ENCODE measurements at places on chromosomes 1 and 21.
A peak's percentile ranks its signal among the peaks of the same experiment; 100 is the strongest.

GRCh38 chr1:175197531-175197930 lies 5.0 kb upstream of the KIAA0040 start:
- DNase-seq = no peak

GRCh38 chr21:33510826-33511225 lies 19.3 kb upstream of the DNAJC28 start:
- no peak for DNase-seq

DNA sequence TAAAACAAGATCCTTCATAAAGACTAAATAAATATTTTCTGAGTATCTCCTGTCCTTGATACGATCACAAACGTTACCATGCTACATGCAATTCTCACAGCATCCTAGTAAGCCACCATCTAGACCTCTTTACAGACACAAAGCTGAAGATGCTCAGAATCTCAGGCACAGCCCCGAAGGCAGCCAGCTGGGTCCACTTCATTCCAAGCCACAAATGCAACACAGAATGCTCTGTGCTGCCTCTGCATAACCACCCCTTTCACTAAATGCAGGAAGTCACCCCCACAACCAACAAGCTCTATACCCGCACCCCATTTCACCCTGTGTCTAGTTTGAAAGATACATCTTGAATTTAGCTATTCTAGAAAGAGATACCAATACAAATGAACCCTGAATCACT lies 12.9 kb downstream of the RCAN1 start:
- DNase-seq = no peak

- no peak for DNase-seq
Observed at GRCh38 chr1:66168467-66168887, 365.5 kb upstream of the SGIP1 start.

DNA sequence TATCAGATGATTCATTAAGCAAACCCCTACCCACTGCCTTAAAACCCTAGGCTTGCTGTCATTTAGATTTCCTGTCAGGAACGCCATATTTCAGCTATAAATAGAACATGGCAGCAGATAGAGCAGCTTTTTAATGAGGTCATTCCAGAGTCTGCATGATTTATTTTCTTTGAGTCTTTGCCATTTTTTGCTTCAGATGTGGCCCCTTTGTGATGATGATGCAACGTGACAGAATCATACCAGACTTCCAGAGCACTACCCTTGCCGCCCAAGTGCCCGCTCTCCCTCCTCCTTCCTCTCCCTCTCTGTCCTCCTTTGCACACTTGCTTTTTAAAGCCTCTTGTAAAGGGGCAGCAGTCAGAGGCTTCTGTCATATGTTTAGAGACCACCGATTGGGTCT lies 55.5 kb upstream of the TRIM67 start:
- DNase-seq = no peak

- no peak for DNase-seq
Observed at GRCh38 chr1:203638950-203639349, 12.3 kb downstream of the ATP2B4 start.

- no peak for DNase-seq
Observed at GRCh38 chr1:84855168-84855567, 37.8 kb downstream of the LPAR3 start.

DNA sequence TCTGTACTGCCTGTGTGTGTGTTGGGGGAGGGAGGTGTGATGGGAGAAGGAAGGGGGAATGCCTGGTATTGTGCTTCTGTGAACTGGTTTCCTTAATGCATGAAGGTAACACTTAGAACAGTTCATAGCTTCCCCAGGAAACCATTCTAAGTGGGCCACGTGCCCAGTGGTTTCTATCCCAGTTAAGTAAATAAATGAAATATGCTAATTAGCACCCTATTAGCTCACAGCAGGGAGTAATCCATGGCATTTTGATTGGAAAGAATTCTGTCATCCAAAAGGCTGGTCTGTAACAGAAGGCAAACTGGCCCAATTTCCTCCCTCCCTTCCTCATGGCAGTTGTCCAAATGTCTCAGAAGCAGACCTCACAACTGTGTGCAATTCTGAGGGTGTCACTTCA lies 199.3 kb downstream of the TTLL7 start:
- DNase-seq = no peak

- DNase-seq = no peak
Observed at GRCh38 chr1:20320704-20321103, 30.0 kb downstream of the VWA5B1 start.

- DNase-seq = no peak
Observed at GRCh38 chr1:48121955-48122354, 100.6 kb upstream of the SLC5A9 start.

- no peak for DNase-seq
Observed at GRCh38 chr1:164922585-164922984, 363.6 kb downstream of the PBX1 start.

DNA sequence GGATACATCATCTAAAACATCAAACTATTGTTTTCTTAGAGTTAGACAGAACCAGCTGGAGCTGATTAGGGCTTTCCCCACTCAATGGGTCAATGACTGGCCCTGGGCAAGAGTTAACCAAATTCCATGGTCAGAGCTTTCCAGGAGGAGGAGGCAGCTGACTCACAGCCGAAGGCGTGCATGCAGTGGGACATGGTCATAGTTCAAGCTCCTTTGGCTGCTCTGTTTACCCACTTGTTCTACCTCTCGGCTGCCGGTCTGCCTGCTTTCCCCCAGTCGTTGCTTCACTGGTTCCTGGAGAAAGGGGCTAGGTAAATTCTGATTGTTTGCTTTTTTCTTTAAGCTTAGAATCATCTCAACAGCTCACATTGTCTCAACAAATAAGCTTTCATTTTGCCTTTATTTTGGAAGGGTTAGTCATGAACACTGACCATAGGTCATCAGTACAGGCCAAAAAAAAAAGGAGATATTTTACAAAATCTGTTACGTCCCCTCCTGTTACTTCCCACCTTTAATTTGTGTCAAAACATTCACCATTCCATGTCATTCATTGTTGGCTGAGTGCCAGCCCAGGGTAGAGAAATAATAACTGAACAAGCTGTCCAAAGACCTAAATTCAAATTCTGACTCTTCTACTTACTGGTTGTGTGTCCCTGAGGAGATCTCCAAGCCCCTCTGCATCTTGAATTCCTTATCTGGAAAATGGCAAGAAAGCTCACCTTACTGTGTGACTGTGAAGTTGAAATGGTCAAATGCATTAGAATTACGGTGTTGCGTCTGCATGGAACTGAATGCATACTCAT lies 12.0 kb downstream of the MAB21L3 start:
- DNase-seq = peak; percentile 45

- no peak for DNase-seq
Observed at GRCh38 chr21:45282283-45283034, 5.2 kb downstream of the POFUT2 start.

GRCh38 chr1:107997866-107998265 lies 32.9 kb upstream of the VAV3 start:
- DNase-seq = no peak

DNA sequence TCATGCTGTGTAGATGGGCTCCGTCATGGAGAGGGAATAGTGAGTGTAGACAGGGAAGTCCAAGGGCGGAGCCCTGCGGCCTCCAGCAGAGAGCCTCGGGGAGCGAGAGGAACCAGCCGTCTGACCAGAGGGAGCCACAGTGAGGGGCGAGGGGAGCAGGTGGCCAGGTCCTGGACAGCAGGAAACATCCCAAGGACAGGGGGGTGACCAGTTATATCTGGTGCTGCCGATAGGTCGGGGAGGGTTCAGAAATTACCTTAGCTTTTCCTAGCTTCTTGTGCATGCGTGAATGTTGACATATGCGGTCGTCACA lies 46.5 kb downstream of the TRAPPC10 start:
- DNase-seq = no peak

DNA sequence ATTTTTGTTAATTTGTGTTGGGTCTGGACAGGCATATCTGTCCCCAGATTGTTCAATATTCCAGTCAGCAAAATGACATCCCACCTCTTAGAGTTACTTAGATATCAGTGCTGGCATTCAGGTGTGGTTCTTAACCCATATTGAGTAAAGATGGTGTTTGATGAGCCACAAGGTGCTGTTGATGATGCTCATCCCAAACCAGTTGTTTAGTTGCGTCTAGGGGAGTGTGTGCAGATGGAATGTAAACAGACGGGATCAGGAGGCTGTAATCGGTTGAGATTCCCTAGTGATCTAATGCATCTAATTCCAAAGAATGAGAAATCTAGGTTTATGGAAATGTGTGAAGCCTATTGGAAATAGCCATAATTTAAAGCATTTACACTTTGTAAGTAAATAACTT lies 1.1 kb downstream of the HOOK1 start:
- DNase-seq = no peak

DNA sequence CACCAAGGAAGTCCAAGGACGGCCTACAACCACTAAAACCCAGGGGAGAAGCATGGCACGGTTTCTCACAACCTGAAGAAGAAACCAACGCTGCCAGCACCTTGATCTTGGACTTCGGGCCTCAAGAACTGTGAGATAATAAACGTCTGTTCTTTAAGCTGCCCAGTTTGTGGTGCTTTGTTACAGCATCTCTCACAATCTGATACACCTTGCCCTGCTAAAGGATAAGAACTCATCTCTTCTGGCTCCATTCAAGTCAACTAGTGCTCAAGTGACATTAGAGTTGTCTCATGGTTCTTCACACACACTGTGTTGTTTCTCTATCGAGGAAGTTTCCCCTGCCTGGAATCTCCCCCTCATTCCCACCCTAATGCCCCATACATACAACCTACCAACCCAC lies 314.4 kb upstream of the RUNX1 start:
- no peak for DNase-seq

DNA sequence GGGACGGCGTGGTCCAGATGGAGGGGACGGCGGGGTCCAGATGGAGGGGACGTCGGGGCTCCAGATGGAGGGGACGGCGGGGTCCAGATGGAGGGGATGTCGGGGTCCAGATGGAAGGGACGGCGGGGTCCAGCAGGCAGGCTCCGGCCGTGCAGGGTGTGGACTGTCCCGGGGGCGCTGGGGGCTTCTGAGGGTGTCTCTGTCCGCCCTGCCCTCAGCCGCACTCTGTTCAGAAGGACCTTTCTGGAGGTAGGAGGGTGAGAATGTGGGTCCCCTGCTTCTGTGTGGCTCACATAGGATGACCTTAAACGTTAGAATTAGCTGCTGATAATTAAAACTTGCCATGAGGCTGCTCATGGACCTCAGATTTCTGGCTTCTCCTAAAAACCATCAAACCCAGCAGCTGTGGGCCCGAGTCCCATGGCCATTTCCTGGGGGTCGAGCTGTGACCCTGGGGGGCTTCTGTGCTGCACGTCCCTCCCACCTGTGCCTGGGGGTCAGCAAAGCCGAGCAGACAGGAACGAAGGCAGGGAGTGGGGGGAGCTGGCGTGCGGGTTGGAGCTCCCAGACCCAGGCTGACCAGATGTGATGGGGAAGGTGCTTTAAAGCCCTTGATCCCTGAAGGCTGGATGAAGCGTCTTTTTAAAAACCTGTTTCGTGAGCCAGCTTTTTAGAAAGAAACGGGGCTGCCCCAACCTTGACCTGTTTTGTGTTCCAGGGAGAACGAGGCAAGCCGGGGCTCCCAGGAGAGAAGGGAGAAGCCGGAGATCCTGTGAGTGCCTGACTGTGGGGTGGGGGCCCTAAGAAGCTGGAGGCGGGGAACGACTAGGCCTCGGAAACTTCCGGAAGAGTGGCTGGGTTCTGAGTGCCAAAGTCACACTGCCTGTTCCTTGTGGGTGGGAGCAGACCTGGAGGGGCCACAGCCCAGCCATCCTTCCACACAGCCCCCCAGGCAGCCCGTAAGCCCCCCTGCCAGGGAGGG lies 7.1 kb downstream of the COL6A1 start:
- DNase-seq = no peak

DNA sequence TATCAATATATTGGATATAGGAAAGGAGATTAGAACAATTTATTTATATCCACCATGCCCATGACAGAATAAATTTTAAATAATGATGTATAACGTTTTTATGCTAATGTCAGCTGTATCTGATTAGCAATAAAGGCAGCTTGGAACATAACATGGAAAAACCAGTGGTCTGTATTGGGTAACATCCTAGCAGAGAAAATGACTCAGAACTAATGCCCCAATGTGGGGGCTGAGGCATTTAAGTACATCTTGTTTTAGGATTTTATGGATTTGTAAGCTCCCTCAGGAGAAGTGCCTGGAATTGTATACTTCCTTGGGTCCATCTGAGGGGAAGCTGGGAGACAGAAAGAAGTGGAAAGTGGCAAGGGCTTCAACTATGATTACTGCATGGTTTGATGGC lies 82.3 kb downstream of the HMCN1 start:
- no peak for DNase-seq

DNA sequence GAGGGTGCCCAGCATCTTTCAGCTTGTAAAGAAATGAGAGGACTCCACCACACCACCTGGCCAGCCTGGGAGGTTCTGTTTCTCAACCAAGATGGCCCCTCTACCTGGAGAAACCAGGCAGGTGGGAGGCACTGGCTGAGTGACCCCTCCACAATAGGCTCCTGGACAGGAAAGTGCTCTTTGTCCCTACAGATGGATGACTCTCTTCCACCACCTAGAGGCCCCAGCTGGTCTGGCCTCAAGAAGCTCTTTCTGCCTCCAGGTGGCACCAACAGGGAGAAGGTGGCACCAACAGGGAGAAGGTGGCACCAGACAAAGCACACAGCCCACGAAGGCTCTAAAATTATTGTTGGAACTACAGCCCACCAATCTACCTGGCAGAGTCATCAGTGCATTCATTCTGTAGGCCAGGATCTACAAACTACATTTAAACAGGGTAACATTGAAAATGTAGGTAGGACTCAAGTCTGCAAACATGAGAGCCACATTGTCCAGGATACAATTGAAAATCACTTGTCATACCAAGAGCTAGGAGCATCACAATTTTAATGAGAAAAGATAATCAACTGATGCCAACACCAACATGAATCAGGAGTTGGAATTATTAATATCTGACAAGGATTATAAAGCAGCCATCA lies 14.4 kb downstream of the TMPRSS3 start:
- DNase-seq = peak; percentile 61

- DNase-seq = no peak
Observed at GRCh38 chr21:34083357-34083756, 10.0 kb downstream of the MRPS6 start.

- peak; percentile 29 for DNase-seq
Observed at GRCh38 chr1:224175617-224176016, 7.4 kb upstream of the DEGS1 start.

- DNase-seq = no peak
Observed at GRCh38 chr1:89121641-89122040, 4.3 kb downstream of the GBP2 start.

DNA sequence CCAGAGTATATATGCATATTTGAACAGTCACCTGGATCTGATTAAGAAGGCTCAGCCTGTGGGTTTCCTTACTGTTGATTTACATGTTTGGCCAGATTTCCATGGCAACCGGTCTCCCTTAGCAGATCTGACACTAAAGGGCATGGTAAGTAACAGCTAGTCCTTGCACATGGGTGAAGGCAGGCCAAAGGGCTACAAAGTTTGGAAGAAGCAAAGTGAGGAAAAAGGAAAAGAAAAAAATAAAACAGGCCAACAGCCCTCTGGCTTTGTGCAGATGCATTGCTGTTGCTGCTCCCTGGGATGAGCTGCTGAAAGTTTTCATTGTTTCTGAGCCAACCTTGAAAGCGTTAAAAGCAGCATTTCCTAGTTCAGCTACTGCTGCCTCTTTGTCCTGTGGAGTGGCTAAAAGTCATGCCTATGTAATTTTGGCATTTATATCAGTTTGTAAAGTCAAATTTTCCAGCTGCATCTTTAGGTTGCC lies 176.5 kb upstream of the HOOK1 start:
- peak; percentile 12 for DNase-seq

All from A549 (cell line).